Activated B cell treated with CpG ODN at 0.5 μM for 24 hours (primary cell): ENCODE measurements at places on chromosomes 13 and 19.

- no peak overlapping the region for H3K4me3 ChIP-seq
- H3K4me1 ChIP-seq = peaks cover 49% of the 10 kb centered on the region
Measured at GRCh38 chr19:10284960-10285278, 1.8 kb upstream of the ICAM4 start.

DNA sequence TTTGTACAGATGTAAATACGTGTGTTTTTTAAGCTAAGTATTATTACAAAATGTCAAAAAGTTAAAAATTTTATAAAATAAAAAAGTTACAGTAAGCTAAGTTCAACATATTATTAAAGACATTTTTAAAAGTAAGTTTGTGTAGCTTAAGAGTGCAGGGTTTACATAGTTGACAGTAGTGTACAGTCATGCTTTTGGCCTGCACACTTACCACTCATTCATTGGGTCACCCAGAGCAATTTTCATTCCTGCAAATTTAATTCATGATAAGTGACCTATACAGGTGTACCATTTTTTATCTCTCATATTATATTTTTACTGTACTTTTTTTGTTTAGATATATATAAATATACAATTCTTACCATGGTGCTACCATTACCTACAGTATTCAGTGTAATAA, 769.9 kb upstream of the SLITRK6 start:
- H3K4me1 ChIP-seq = no peaks in the 10 kb centered on the region
- H3K27me3 ChIP-seq = no peaks in the 10 kb centered on the region
- DNase-seq = no peak
- H3K36me3 ChIP-seq = no peaks in the 10 kb centered on the region
- no peak overlapping the region for H3K4me3 ChIP-seq
- no peak overlapping the region for H3K27ac ChIP-seq

- H3K4me3 ChIP-seq = no peak overlapping the region
- H3K27me3 ChIP-seq = peaks cover 3% of the 10 kb centered on the region
- H3K4me1 ChIP-seq = no peaks in the 10 kb centered on the region
- no peak overlapping the region for H3K27ac ChIP-seq
- H3K36me3 ChIP-seq = no peaks in the 10 kb centered on the region
- no peak for DNase-seq
Measured at GRCh38 chr13:106587787-106588186, 19.9 kb upstream of the ARGLU1 start.

DNA sequence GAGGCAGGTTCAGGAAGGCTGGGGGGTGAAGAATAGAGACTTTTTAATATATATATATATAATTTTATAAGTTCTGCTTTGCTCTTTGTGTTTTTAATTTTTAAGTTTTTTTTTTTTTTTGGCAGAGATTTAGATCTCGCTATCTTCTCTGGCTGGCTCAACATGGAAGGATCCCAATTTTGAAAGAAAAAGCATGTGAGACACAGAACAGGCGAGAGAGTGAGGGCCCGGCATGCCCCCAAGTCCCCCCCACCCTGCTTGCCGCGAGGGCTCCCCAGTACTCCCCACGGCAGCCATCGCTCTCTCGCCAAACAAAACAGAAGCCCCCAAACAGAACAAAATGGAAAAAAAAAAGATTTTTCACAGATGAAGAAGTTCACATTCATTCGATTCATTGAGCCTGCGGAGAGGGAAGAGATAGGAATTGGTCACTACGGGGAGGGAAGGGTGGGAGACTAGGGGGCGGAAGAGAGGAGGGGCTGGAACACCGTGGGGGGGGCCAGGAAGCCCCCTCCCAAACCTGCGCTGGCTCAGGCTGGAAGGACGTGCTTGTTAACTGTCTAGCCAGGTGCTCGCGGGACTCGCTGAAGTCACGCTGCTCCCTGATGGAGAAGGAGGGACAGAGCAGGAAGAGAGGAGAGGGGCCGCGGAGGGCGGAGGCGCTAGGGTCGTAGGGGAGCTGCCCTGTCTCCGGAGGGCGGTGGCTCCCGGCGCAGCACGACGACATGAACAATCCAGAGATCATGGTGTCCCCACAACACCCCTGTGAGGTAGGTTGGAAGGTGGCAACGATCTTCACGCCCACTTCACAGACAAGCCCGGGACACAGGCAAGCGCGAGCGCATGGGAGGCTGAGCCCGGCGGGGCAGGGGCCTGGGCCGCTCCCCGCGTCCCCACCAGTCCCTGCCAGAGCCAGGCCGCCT, 10.6 kb downstream of the KHSRP start:
- no peak overlapping the region for H3K27ac ChIP-seq
- H3K36me3 ChIP-seq = peaks cover 51% of the 10 kb centered on the region
- H3K27me3 ChIP-seq = no peaks in the 10 kb centered on the region

DNA sequence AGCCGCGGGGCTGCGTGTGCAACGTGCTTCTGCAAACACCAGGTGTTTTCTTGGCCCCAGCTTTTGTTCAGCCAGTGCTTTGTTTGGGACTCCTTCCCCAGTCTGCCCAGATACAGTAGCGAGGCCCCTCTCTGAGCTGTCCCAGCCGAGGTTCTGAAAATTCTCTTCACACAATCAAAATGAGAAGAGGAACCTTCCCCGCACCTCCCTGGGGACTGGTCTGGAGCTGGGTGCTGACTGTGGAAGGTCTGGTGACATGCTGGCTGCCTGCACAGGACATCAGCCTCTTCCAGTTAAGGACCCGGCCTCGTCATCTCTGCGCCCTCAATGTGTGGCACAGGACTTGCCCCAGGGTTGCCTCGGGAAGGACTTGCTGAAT, 4.2 kb downstream of the ATP4A start:
- H3K4me3 ChIP-seq = peak overlapping the region; percentile 51
- H3K36me3 ChIP-seq = no peaks in the 10 kb centered on the region
- H3K4me1 ChIP-seq = peaks cover 24% of the 10 kb centered on the region
- DNase-seq = peak; percentile 34
- H3K27me3 ChIP-seq = peaks cover 58% of the 10 kb centered on the region
- H3K27ac ChIP-seq = no peak overlapping the region

- no peak overlapping the region for H3K4me3 ChIP-seq
- H3K27me3 ChIP-seq = peaks cover 5% of the 10 kb centered on the region
- no peak for DNase-seq
- H3K4me1 ChIP-seq = peaks cover 6% of the 10 kb centered on the region
- peaks cover 8% of the 10 kb centered on the region for H3K36me3 ChIP-seq
Measured at GRCh38 chr19:52988506-52988905, 25.2 kb upstream of the ERVV-1 start.

DNA sequence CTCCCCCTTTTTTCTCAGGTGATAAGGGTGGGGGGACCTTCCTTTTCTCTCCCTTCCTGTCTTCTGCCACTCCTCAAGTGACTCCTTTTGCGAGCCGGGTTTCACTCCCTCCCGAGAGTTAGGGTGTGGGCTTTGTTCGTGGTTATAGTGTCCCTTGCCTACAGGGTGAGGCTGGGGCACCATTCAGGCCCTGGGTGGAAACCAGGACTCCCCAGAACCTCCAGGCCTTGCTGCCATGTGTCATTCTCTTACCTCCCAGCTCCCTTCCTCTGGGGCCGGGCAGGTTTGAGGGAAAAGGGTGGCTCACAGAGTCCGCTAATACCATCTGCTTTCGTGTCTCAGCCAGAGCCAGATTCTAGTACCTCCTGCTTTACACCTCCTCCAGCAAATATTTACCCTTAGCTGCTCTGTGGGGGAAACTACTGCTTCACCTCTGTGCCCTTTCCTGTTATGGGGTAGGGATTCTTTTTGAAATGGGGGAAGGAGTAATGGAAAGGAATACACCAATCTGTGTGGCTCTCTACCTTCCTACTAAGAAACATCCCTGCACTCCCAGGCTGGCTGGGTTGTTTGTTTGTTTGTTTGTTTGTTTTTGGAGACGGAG, 2.8 kb downstream of the ACTN4 start:
- peak overlapping the region; percentile 95 for H3K4me3 ChIP-seq
- no peak for DNase-seq
- peaks cover 59% of the 10 kb centered on the region for H3K4me1 ChIP-seq
- H3K27ac ChIP-seq = no peak overlapping the region

GRCh38 chr19:4732680-4733114, 9.1 kb upstream of the DPP9 start:
- no peaks in the 10 kb centered on the region for H3K36me3 ChIP-seq
- H3K4me1 ChIP-seq = peaks cover 4% of the 10 kb centered on the region
- H3K4me3 ChIP-seq = peak overlapping the region; percentile 36

GRCh38 chr19:14758816-14759215, 19.5 kb downstream of the ADGRE2 start:
- H3K27ac ChIP-seq = no peak overlapping the region
- H3K4me1 ChIP-seq = no peaks in the 10 kb centered on the region
- H3K27me3 ChIP-seq = peaks cover under 1% of the 10 kb centered on the region
- no peak overlapping the region for H3K4me3 ChIP-seq
- DNase-seq = no peak
- H3K36me3 ChIP-seq = no peaks in the 10 kb centered on the region

GRCh38 chr19:16051254-16052025, 24.9 kb upstream of the TPM4 start:
- no peaks in the 10 kb centered on the region for H3K36me3 ChIP-seq
- no peak overlapping the region for H3K4me3 ChIP-seq
- H3K27ac ChIP-seq = no peak overlapping the region
- no peak for DNase-seq

DNA sequence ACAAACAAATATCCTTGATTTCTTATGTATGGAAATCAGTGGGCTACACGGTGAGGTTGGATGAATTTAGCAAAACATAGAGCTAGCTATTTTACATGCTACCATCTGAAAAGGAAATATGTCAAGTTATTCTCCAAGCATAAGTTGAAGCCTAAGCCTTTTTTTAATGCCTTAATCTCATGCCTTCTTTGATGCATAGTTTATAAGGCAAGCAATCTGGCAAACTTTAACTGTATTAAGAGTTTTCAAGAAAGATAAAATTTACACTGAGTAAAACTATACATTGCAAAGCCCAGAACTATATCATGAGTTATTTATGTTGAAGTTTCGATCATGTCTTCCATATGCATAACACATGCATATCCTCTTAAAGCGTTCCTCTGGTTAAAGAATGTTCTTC, 85.0 kb upstream of the ATXN8OS start:
- H3K27me3 ChIP-seq = no peaks in the 10 kb centered on the region
- H3K36me3 ChIP-seq = no peaks in the 10 kb centered on the region
- H3K4me1 ChIP-seq = no peaks in the 10 kb centered on the region

- no peak overlapping the region for H3K4me3 ChIP-seq
- H3K36me3 ChIP-seq = peaks cover 9% of the 10 kb centered on the region
- H3K27ac ChIP-seq = peak overlapping the region; percentile 95
- no peak for DNase-seq
Measured at GRCh38 chr13:27481766-27482165, 31.4 kb upstream of the MTIF3 start.

GRCh38 chr13:100399455-100399854, 189.1 kb downstream of the GGACT start:
- DNase-seq = no peak
- peaks cover 24% of the 10 kb centered on the region for H3K36me3 ChIP-seq
- H3K27me3 ChIP-seq = no peaks in the 10 kb centered on the region
- no peaks in the 10 kb centered on the region for H3K4me1 ChIP-seq

DNA sequence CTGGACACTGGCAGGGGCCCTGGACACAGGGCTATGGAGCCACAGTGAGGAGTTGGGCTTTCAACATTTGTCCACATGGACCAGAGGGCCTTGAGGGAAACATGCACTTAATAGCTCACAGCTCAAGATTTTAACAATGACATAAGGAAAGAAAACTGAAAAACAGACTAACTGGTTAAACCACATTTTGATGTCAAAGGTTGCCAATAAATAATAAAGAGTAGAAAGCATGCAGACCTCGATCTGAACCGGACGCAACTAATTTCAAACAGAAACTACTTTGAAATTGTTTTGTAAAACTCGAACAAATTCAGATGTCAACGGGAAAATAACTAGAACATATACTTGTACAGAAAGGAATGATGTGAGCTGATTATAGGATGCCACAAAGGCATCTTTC, 15.5 kb upstream of the ZNF888 start:
- no peaks in the 10 kb centered on the region for H3K27me3 ChIP-seq
- H3K27ac ChIP-seq = peak overlapping the region; percentile 51
- no peak overlapping the region for H3K4me3 ChIP-seq
- H3K4me1 ChIP-seq = peaks cover 44% of the 10 kb centered on the region
- no peak for DNase-seq

GRCh38 chr13:109494925-109495369, 291.4 kb downstream of the IRS2 start:
- no peak overlapping the region for H3K27ac ChIP-seq
- no peaks in the 10 kb centered on the region for H3K36me3 ChIP-seq
- H3K4me1 ChIP-seq = no peaks in the 10 kb centered on the region
- no peaks in the 10 kb centered on the region for H3K27me3 ChIP-seq
